ENCODE measurements at places on chromosomes 4 and X.
A peak's percentile ranks its signal among the peaks of the same experiment; 100 is the strongest.

- no peak for DNase-seq
Observed at GRCh38 chrX:119095936-119096335, 23.1 kb downstream of the CT47C1 start.

DNA sequence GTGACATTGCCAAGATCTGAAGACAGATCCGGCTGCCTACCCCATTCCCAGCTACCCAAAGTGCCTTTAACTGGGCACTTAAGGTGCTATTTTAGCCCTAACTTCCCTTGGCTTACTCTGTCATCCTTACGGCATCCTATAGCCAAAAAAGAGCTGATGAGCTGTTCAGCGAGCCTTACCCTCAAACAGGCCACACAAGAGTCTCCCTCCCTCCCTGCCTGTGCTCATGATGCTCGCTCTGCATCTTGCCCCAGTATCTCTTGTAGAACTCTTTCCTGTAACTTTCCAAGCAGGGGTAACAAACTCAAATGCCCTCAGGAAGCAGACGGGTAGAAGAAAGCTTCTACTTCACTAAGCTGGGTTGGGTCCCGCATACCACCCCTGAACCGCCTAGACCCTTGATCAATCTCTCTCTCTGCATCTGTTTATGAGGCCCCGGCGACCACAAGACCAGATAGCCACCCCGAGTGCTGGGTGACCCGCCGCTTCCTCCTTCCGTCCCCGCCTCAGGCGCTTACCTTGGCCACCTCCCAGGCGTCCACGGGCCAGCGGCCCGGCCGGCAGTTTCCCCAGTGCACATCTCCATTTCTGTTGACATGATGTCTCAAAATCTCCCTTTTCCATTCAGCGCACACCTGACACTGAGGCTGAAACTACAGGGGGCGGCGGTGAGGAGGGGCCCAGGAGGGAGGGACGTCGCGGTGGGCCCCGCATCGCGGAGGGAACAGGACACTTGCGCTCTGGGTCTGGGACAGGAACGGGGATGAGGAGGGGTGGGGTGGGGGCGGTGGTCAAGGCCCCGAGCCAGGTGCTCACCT, 663 bp downstream of the CXorf38 start:
- DNase-seq = peak; percentile 29

- DNase-seq = no peak
Observed at GRCh38 chr4:161359491-161359890, 804.3 kb downstream of the FSTL5 start.

GRCh38 chrX:22314692-22315091, 42.0 kb downstream of the CBLL2 start:
- no peak for DNase-seq

DNA sequence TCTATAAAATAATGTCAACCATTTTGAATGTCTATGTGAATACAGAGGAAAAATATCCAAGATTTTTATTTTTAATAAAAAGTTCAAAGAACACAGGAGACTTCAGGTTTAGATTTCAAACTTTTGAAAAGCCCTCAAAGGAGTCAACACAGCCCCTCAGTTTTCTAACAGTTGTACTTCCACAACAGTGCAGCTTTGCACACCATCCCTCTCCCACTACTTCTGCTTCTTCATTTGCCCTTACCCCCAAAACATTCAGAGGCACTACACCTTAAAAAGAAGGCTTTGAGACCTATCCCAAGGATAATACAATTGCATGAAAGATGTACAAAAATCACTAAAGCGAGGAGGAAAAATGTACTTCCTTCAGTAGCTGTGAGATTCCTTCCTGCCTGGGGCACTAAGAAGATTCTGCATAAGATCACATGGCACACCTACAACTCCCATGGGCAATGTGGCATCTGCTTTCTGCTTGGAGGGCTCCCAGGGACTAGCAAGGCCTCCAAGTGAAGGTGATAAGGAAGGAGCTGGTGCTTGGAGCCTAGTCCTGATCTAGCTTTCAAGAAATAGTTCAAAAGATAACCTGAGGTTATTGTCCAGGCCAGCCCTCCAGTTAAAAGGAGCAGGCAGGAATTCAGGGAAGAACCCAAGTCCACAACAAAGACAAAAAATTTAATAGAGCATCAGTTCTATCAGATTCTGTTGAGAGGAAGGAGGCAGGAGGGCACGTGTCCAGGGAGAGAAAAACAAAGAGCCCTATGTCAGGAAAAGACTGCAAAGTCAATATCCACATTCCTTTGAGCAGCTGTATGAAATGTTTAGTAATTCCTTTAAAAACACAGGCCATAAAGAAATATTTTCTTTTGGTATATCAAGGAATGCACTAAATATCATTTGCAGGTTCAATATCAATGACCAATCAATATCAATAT, 19.1 kb downstream of the ARAP2 start:
- DNase-seq = peak; percentile 26

DNA sequence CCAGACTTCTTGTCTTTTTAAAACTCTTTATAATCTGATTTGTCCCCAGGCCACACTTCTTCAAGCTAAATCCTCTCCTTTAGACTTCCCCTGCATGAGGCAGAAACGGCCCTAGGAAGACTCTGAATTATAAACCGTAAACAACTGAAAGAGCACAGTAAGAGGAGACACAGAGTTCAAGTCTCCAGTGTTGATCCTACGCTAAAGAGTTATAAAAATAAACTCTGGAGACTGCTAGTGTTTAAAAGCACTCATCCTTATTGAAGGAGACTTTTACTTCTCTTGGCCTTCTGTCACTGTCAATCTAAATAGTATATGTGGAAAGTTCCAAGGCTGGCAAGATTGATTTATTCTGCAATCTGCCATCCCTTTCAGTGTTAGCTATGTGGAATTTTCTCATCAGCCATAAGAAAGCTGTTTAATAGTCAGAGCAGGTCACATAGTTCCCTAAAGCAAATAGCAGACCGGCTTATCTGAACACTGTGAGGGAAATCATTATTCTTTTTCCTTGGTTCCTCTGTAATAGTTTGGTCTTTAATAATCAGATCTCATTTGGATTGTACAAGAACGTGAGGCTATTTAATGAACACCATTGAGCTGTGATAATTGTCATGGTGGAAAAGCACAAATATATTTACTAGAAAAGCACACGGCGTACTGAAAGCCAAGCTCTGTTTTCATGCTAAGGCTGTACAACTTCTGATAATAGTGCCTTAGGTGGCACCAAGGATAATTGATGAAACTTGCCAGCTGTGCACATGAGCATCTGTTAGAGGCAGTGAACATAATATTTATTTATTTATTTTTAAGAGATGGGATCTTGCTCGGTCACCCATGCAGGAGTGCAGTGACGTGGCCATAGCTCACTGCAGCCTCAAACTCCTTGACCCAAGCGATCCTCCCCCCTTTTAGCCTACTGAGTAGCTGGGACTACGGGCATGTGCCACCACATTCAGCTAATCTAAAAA, 157.7 kb downstream of the CEP135 start:
- DNase-seq = no peak

DNA sequence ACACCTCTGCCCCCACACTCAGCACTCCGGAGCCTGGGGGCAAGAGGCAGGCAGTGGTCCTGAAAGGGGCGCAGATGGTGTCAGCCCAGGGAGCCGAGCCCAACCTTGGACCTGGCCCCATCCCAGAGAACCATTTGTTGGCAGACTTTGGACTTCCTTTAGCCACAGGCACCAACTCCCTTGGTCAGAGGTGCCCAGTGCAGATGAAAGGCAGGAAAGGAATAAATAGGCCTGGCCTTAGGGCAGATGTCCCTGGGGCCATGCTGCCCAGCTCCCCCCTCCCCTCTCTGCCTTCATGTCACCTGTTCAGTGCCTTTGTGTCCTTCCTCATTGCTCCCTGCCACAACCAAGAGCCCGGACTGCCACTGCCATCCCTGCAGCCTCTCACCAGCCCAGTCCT, 52.8 kb downstream of the SEL1L3 start:
- DNase-seq = no peak

- DNase-seq = peak; percentile 34
Observed at GRCh38 chrX:9642270-9642995, 123.2 kb downstream of the GPR143 start.

DNA sequence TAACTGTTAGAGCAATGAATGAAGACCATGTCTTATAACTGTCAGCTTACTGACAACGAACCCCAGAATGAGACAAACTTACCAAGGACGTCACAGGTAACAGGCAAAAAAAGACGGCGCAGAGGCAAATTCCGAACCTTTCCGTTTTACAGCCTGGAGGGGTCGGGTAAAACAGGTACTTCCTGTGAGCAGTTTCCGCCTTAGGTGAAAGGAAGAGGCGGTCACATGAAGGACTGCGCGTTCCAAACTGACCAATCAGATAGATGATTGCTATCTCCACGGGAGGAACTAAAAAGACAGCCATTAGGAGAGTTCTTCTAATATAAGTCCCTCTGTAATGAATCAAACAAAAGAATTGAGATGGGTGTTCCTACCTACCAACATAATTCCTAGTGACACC, at the start of gene COX7B2:
Gene COX7B2, minus strand, starts transcription at position 168 of the 400 bp plus-strand sequence. CDS start 174,053 bp downstream, outside the sequence.
- DNase-seq = no peak

DNA sequence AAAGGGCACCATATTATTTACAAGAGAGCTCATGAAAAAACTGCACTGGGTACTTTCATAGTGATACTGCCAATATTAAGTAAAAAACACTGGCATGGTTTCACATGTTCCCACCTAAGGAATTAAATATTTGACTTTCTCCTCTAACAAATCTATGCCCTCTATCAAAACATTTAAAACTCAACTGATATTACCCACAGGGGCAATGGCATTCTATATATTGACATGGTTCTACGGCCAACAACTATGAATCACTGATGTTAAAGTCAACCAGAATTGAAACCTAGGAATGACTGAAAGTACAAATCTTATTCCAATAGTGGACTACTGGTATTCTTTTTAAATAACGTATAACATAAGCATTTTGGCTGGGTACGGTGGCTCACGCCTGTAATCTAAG, 28.2 kb downstream of the PHKA2 start:
- DNase-seq = no peak

- DNase-seq = no peak
Observed at GRCh38 chr4:55183926-55184599, 58.7 kb upstream of the KDR start.

- DNase-seq = no peak
Observed at GRCh38 chr4:169795585-169795984, 37.8 kb upstream of the HPF1 start.

- no peak for DNase-seq
Observed at GRCh38 chr4:188299161-188299560, 159.9 kb downstream of the TRIML1 start.

- DNase-seq = no peak
Observed at GRCh38 chrX:133412246-133412645, 3.0 kb downstream of the GPC4 start.

DNA sequence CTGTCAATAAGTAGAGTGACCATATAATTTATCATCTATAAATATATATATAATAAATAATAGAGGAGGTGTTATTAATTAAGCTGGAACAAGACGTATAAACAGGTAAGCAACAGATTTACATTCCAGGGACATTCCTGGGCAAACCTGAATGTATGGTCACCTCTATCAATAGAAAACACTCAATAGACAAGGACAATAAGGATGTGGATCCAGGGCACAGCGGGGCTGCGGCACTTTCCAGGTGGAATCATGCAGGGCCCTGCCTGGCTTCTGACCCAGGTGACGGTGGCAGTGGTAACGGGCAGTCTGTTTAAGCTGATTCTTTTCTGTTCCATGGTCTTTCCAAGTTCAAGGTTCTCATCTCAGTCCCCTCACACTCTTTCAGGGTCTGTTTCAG, 22.5 kb downstream of the ENPEP start:
- DNase-seq = no peak

DNA sequence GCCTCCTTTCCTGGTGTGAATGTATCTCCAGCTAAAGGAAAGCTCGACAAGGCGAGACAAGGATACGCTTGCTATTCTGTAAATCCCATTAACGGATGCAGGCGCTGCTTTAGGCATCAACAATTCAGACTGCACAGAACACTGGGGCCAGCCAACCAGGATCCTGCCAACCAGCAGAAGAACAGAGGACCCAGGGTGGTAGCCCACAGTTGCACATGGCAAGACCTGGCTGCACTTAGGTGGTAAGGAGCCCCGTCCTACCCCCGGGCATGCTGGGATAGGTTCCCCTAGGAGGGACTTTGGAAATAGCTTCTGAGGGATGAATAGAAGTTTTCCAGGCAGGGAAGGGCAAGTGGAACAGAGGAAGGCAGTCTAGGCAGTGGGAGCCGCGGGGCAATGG, 20.7 kb downstream of the PSAPL1 start:
- DNase-seq = no peak

DNA sequence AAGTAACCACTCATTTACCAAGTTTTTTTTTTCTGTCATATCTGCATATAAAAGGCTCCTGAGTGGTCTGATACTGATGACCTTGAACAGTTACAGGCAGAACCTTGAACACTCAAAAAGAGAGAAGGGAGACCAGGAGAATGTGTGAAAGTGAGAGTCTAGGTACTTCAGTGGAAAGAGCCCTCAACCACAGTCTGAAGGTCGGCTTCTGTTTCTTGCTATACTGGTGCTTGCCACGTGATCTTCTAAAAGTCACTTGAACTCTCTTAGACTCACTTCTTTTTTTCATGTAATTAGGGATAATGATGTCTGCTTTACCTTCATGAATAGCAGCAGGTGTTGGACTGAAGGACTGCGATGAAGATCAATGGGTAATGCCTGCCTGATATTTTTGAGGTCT, 22.8 kb downstream of the GABRB1 start:
- DNase-seq = no peak
